ENCODE measurements at places on chromosomes 12 and 14.

- no peak for DNase-seq
Observed at GRCh38 chr12:71555191-71555590, 108.5 kb downstream of the ZFC3H1 start.

DNA sequence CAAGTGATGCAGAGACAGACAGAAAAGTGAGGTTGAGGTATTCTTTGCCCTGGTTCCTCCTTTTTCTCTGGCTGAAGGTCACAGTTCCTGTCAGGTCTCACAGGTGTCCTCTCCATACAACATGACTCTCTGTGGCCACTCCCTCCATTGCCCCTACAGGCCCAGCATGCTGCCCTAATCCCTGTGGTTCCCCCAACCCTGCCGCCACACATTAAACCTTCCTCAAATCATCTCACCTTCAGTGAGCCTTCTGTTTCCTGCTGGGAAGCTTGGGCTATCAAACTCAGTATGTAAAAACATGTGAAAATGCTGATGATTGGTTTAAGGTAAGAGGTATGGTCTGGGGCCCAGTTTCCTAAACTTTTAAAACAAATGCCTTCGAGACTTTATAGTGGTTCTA is 159.0 kb upstream of the E2F7 start:
- no peak for DNase-seq

- DNase-seq = no peak
Observed at GRCh38 chr14:39265806-39266524, 32.2 kb downstream of the MIA2 start.

DNA sequence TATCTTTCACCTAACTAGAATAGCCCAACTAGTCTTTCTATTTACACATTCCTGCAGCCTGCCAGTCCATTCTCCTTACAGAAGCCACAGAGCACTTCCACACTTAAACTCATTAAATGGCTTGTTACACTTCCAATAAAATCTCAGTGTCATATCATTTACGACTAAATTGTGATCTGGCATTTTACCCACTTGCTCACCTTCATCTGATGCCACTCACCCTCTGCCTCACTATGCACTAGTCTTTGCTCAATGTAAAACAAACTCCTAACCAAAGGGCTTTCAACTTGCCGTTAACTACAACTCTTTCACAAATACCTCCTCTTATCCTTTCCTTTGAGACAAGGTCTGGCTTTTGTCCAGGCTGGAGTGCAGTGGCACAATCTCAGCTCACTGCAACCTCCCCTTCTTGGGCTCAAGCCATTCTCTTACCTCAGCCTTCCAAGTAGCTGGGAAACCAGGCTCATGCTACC is 24.1 kb downstream of the YAF2 start:
- DNase-seq = no peak

- no peak for DNase-seq
Observed at GRCh38 chr14:89543425-89543790, 126.4 kb upstream of the FOXN3 start.

DNA sequence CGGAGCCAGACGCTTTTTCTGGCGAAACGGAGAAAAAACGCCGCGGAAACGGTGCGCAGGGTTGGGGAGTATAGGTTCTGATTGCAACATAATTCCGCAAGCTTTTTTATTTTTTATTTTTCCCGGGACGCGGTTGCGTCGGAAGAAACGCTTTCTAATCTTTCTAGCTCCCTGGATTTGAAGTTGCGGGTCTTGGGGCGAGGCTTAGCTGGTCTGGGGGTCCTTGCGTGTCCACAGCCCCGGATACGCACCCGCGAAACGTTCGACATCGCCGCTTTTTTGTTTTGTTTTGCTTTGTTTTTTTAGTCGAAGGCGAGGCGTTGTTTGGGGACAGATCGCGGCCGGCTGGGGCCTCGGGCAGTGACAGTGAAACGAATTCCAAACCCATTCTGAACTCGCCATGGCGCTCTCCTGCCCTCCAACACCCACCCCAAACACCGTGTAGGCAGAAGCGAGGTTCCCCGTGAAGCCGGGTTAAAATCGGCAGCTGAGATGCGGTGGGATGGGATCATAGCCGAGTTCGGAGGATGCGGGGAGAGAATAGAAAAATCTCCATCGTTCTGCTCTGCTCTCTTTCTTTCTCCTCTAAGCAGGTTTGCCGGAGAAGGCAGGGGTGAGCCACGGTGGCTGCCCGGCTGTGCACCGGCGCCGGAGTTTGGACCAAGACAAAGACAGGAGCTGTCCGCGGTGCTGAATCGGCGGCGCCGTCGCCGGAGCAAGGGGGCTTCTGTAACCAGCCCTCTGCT is 8.1 kb upstream of the LHX5 start:
- no peak for DNase-seq

GRCh38 chr14:56193347-56193746 is 75.1 kb downstream of the PELI2 start:
- no peak for DNase-seq

- no peak for DNase-seq
Observed at GRCh38 chr12:121145221-121145620, 12.5 kb downstream of the P2RX7 start.

DNA sequence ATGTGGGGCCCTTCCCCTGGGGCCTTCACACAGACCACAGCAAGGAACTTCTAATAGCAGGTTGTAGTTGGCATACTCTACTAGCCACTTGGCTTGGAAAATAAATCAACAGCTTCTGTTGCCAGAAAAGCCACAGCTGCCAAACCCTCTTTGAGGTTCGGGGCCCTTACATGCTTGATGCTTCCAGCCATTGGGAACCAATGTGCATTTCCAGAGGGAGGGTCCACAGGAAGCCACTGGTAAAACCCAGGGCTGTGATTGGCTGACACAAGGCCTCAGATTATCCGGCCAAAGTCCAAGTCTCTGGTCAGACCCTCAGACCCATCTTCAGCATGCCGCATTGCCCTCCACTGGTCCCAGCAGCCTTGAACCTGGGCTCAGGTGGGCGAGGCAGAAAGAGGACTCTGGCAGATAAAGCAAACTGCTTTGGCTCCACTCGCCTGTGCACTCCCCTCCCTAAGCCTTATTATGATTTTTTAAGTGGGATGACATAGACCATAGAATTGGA is 214.4 kb downstream of the BCL11B start:
- no peak for DNase-seq

GRCh38 chr12:37543966-37544668 is 772.5 kb upstream of the ALG10B start:
- no peak for DNase-seq

All from CD4-positive, alpha-beta T cell treated with Interleukin-4 for 4 hours (primary cell).